ENCODE measurements at places on chromosomes 4 and X.

DNA sequence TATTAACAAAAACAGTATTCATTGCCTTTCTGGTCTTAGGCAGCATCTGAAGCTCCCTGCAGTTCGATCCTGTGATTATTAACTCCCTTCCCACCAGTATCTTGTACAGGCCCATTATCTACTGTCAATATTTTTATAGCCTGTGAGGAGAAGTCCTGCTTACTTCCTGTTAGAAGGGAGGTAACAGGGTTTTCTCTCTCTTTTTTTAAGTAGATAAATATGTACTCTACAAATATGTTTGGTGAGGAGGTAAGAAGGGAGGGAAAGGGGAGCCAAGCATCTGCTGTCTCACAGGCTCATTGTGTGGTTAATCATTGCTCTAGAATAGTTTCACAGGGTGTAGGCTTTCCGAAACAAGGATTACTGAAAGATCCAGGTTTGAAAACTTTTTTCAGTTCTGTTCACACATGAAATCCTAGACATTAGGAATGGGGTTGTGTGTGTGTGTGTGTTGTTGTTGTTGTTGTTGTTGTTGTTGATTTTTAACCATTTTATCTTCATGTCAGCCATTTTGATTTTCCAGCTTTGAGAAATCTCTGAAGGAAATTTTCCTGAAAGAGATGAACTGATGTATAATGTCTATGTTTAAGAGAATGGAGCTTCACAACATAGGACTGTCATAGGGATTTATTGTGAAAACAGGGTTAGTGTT, 14.2 kb downstream of the ATOH1 start:
- no peak for DNase-seq

- no peak for DNase-seq
These were observed 346.9 kb downstream of the BCOR start for GRCh38 chrX:39750848-39751247.

DNA sequence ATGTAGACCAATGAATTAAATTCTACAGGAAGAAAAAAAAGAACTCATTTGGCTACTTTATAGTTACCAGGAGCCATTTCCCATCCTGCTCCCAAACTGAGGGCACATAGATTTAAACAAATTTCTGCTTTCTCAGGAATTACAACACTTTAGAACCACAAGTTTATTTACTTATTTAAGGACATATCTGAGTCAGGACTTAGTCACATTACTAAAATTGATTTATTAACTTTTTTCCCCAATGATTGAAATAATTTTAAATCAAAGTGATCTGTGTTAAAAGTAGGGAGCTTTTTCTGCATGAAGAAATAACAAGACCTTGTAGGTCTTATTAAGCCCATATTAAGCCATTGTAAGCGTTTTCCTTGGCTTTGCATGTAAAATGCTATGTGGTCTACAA, 291.0 kb upstream of the HAND2 start:
- no peak for DNase-seq

DNA sequence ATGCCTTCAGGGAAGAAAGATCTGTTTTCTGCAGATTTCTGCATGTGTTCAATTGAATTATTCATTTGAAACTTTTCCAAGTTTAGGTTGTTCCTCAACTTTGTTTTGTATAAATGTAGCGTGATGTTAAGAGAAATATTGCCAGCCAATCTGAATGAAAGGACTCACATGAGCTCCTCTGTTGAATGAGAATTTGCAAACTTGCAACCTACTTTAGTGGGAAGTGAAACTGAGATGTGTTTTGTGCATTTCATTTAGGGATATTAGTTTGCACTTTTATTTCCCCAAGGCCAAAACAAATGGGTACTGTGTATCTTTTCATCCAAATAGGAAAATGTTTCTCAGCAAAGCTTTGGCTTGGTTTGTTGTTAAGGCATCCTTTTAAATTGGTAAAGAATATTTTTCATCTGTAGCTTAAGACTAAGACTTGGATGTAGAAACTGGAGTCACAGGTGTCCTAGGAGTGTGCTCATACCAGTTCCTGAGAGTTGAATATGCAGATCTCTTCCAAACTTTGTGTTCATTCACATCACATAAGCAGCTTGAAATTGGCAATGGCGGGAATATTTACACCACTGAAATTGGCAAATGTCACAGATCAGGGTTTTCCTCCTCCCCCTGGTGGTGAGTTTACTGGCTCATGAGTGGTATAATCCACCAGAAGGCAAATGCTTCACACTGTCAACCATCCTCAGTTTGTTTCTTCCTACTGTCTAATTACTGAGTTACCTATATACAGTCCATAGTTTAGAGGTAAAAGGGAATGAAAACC, 193.6 kb upstream of the BANK1 start:
- no peak for DNase-seq

- DNase-seq, result no peak
These were observed 66.4 kb downstream of the DIPK2B start for GRCh38 chrX:45134315-45134731.

DNA sequence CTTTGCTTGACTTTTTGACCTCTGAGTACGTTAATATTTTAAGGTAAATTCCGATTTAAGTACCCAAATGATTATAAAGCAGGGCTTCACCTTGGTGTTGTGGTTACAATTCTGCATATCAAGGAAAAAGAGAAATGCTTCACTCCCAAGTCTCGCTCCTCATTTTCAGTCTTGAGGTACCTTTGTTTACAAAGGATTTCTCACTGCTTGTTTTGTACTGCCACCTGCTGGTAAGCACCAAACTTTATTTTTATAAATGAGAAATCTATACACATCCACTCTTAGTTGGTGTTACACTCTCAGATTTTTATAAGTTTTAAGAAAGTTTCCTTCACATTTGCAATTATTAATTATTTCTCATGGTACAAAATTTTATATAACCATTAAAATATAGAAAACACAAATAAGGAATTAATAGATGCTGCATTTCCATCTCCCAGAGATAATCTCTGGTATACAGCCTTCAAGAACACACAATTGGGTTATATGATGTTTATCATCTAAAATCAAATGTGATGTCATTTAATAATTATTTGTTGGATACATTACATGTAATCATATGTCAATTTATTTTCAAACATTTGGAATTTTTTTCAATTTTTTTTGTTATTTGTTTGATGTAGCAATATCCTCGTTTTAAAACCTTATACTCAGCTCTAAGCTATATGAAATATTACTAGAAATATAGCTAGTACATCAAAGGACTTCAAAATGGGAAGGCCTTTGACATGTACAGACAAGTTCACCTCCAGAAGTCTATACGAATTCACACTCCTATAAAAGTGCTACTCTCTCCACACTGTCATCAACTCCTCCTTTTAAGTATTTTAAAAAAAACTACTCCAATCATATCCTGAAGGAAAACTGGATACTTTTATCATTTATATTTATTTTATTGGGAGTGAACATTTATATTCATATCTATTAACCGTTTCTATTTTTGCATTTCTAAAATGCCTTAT, 179.9 kb downstream of the KCNIP4 start:
- DNase-seq, result peak; percentile 48

DNA sequence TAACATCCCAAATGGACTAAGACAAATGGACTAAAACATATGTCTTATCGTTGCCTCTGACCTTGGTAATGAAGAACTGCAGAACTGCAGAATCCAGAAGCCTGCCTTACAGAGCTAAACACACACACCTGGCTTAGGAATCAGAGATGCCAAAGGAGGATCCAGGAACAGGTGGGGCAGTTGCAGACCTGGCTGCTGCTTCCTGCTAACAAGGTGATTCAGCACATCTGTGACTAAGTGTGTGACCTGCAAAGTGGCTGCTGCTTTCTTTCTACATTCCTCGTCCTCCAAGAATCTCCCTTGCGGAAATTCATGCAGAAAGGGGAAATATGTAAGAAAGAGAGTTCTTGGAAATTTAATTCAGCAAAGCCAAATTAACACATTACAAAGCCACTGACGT, 96.8 kb upstream of the NLGN4X start:
- DNase-seq, result no peak

DNA sequence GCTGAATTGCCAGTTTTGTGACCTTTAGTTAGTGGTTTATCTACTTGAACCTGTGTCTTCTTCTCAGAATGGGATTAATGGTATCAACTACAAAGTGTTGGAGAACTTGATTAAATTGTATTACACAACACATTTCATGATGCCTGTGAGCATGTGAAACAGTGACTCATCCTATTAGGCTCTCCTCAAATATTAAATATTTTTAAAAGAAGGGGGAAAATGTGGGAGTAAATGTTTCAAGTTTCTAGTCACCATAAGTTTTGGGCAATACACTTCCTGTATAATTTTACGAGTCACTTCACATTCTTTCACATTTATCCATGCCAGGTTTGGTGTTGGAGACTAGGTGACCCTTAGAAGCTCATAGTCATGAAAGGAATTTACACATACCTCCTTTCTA, 147.0 kb downstream of the HS3ST1 start:
- no peak for DNase-seq

DNA sequence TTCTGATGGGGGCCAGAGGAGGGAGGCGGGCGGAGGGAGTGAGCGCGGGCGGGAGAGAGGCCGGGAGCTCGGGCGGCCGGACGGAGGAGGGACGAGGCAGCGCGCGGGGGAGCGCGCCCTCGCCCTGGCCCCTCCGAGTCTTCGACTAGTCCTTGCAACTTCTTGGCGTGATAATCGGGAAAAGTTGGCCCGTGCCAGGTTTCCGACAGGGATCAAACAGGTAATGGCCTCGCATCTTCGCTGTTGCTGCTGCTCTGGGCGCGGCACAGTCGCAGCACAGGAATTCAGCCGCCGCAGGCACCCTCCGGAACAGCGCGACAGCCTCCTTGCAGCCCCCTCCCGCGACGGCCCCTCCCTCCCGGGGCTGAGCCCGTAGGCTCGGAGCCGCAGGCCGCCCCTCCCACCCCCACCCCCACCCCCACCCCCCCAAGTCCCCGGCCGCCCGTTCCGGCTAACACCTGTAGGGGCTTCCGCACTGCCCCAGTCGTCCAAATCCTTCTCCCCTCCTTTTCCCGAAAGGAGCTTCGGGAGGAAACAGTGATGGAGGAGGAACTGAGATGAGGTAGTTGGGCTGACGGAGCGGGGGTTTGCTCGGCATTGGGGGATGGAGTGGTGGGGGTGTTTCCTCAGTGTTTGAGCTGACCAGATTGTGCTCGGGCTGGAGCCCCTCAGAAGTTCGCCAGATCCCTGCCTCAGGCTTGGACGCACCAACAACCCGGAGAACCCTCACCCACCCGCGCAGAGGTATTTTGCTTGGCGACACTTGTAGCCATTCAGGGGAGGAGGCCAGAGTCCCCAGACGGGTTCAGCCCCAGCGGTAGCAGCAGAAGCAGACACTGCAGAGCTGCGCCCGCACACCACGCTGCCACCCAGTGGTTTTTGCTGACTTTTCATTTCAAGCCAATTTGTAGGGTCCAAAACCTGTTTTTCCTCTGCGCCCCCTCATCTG, at the start of gene FGF13:
Gene FGF13 (minus strand): TSS at position 319 of the 949 bp plus-strand sequence. CDS start 714 bp downstream, outside the sequence.
- no peak for DNase-seq

- DNase-seq, result no peak
These were observed 738.7 kb upstream of the NDST4 start for GRCh38 chr4:115851918-115852766.

GRCh38 chr4:4645743-4646142, 103.9 kb upstream of the STX18 start:
- no peak for DNase-seq

DNA sequence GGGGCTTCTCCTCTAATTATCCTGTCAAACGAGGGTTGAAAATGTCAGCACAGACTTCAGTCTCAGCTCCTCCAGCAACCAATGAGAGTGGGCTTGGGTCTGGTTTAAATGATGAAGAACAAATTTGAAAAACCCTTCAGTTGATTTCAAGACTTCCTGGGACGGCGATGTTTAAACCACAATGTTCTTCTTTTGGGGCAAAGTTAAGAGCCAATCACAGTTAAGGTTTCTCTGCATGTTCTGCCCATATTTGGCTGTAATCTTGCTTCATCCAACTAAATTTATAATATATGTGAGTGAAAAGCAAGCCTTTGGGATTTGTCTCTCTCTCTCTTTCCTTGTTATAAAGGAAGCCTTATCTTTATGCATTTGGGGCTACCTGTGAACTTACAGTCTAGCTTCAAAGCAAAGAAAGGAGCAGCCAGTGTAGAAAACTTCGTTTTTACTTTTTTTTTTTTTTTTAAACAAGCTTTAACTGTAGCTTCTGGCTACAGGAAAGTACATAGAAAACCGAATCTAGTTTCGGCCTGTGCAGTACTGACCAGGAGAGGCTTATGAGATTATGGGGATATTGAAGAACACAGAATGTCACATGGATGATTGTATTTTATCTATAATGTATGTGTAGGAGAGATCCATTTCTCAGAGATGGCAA, 46.8 kb upstream of the FAM9C start:
- DNase-seq, result no peak

DNA sequence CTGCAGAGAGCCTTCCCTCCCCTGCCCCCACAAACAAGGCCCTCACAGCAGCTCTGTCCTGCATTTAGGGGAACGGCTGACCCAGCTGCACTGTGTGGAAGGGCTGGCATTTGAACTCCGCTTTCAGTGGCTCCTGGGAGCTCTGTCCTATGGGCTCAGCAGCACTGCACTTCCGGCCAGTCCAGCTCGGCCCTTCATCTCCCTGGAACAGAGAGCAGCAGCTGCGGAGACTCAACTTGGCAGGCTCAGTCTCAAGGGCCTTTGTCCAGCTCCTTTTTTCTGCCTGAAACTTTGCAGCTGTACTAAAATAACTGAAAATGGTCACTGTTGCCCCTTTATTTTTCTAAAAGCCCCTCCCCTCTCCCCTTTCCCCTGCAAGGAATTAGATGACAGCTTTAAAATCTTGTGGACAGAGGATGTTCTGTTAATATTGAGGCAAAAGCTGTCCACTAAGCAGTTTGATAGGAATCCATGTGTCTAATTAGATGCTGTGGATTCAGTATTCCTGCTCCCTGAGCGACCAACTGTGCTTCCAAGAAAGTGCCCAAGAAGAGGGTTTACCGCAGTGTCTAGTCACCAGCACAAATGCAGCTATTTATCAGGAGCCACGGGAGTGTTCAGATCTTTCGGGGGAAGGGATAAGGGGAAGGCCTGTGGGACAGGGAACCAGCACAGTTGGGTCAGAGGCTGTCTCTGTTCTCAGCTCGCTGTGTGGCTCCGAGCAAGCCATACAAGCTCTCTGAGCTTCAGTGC, 133.1 kb downstream of the AFAP1 start:
- DNase-seq, result no peak

GRCh38 chr4:166091146-166091545, 218.1 kb downstream of the TLL1 start:
- no peak for DNase-seq

DNA sequence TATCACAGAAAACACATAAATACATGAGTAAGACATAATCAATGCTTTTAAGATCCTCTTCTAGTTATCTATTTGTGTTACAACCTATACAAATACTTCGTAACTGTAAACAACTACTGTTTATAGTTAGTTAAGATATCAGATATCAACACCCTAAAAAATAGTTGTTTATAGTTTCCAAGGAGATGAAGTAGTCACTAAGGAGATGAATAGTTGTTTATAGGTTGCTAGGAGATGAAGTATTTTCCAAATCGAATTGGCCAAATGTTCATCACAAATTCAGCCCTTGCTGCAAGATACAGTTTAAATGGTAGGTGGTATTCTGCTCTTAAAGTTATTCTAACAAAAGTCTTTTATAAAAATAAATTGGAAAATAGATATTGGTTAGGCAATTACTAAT, 618.2 kb upstream of the PCDH10 start:
- no peak for DNase-seq

All from keratinocyte (primary cell).